ENCODE measurements at places on chromosomes 1 and 21.
A peak's percentile ranks its signal among the peaks of the same experiment; 100 is the strongest.

GRCh38 chr1:70319750-70320149 lies 34.8 kb downstream of the ANKRD13C start:
- DNase-seq: peak; percentile 16

DNA sequence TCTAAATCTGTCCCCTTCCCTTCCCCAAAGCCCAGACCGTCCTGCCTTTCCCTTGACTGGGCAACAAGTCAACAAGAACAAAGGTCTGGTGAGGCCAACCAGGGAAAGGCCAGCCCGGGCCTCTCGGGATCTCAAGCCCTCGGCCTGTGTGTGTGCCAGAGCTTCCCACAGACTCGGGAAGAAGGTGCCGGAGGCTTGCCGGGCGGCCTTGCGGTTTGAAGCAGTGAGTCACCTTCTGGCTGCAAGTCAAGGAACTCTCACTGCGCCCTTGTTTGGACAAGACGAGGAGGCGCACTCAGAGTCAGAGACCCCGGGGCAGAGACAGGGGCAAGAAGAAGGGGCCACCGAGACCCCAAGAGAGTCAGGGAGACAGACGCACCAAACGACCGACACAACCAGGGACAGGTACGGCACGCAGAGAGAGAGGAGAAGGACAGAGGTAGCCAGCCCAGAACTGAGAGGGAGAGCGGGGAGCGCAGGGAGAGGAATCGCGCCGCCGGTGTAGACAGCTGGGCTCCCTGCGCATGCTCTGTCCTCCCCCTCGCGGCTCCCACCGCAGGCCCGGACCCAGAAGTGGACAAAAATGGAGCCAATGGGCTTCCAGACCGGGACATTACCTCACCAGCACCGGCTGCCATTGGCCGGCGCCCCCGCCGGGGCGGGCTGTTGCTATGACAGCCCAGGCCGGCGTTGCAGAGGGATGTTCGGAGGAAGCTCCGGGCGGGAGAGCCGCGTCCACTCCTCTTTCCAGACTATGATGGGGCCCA lies 66.6 kb upstream of the LAPTM5 start:
- peak; percentile 97 for DNase-seq

DNA sequence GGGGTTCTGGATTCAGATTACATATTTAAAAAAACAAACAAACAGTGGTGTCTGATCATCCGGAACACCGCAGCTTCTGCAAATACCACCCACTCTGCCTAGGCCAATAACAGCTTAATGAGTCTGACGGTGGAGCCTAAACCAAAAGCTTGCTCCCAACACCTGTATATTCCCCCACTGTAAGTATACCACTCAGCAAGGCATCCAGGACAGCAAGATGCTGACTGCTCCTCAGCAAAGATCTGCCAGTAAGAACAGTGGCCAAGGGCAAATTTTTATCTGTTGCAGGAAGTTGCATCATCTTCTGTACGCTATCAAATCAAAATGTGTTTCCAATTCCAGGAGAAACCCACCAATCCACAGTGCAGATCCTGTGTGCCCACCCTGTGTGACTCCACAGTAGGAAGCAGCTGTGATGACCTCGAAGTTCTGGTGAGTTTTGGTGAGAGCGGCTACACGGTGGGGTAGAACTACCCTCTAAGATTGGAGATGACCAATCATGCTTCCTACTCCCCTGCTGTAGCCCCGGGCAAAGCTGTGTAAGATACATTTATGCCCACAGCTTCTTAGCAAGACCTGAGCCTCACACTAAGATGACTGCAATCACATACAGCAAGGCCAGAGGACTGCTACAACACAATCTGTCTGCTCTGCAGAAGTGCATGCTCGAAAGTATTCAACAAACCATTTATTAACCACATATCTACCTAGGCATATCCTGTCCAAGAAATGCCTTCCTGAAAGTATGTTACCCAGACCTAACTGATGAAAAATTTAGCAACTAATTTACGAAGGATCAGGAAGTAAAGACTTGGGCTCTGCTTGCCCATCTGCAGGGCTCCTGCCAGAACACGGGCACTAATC lies 30.5 kb downstream of the SIPA1L2 start:
- no peak for DNase-seq

- no peak for DNase-seq
These were observed 15.4 kb downstream of the GJA4 start for GRCh38 chr1:34808051-34808810.

GRCh38 chr1:58361134-58361533 lies 185.4 kb downstream of the OMA1 start:
- no peak for DNase-seq

- DNase-seq: no peak
These were observed 4.4 kb upstream of the ACTRT2 start for GRCh38 chr1:3016641-3017439.

GRCh38 chr1:7628273-7628672 lies 142.8 kb upstream of the VAMP3 start:
- no peak for DNase-seq

DNA sequence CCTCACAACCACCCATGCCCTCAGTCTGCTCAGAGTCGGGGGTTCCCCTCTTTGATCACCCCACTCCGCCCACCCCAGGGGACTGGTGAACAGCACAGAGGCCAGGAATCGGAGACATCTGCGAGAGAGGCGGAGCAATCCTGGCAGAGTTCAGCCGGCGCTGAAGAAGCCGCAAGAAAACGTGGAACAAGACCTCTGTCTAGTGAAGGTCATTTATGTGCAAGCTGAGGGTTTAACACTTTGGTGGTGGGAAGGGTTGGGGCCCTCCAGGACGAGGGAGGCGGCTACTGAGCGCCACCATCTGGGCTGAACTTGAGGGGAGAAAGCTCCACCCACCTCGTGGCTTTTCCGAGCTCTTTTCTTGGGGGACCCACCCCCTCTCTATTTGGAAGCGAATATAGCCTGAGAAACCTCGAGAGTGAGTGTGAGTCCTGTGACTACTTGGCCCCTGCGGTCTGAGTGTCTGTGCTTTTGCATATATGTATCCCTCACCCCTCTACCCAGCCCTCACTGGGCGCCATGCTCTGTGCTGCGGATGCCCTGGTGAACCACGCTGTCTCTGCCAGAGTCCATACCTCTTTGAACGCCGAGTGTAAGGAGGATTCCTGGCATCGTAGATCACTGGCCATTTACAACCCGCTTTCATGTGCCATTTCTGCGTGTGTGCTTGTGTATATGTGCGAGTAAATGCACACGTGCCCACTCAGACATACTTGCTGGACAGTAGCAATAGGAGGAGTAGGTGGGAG lies 1.2 kb upstream of the EPHA10 start:
- no peak for DNase-seq

GRCh38 chr1:164707868-164708331 lies 148.9 kb downstream of the PBX1 start:
- peak; percentile 78 for DNase-seq

DNA sequence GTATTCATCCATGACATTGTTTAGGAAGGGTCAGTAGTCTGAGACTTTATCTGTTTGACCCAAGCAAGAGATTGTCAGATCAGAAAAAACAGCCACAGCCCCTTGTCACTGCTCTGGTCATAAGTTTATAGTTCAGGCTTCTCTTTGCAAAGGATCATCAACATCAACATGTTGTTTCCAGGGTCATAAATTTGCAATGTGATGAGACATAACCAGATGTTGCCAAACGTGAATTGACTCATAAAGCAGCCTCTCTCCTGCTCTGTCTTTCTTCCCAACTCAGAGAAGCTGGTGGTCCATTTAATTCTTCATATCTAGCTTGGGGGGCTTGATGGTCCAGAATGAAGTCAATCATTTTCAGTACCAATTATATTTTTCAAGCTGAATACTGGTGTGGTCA lies 507.2 kb upstream of the PBX1 start:
- no peak for DNase-seq

- DNase-seq: no peak
These were observed 24.2 kb downstream of the IL23R start for GRCh38 chr1:67190410-67190809.

GRCh38 chr1:175887981-175888428 lies 144.6 kb upstream of the TNR start:
- DNase-seq: no peak

DNA sequence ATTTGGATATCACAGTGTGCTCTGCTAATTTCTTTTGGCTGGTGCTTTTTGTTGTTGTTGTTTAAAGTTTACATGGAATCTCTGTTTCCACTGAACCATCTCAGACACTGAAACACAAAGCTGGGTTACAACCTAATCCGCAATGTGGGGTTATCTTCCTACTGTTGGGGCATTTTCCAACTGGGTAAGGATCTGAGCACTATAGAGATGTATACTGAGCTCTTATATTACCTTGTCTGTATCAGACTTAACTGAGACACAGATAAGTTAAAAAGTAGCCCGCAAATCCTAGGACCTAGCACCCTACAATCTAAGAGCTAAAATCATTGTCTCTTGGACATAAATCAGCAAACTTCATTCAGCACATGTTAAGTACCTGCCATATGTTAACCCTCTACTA lies 169.2 kb downstream of the LTN1 start:
- no peak for DNase-seq

DNA sequence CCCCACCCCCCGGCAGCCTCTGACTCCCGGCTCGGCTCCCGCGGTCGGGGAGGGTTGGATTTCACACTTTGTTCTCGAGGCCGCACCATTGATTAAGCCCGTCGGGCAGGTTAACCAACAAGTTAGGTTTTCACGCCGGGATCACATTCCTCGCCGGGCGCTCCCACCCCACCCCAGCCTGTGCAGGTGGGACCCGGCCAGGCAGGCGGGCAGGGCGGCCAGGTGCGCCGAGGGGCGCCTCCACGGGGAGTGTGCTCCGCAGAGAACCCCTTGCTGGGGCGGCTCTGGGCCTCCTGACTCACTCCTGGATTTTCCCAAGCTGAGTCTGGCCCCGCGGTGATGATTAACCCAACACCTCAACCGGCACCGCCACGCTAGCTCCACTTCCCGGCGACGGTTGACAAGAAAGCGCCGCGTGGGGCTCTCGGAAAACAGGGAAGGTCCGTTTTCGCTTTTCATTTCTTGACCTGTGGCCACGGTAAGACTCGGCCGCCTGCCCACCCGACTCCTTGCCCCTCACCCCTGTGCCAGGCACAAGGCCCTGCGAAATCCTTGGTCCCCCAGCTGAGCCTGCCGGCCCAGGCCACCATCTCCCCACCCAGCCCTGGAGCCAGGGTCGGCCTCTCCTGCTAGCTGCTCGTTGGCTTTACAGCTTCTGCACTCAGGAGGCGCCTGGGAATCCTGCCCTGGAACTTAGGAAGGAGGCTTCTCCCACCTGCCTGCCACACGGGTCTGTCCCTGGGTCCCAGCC lies 8.8 kb upstream of the TTLL10 start:
- DNase-seq: no peak

GRCh38 chr1:3051270-3052268 lies 17.4 kb upstream of the PRDM16 start:
- no peak for DNase-seq

GRCh38 chr1:53628286-53628955 lies 110.5 kb downstream of the GLIS1 start:
- DNase-seq: no peak

- DNase-seq: peak; percentile 42
These were observed 234.5 kb upstream of the NEGR1 start for GRCh38 chr1:72516826-72517225.

DNA sequence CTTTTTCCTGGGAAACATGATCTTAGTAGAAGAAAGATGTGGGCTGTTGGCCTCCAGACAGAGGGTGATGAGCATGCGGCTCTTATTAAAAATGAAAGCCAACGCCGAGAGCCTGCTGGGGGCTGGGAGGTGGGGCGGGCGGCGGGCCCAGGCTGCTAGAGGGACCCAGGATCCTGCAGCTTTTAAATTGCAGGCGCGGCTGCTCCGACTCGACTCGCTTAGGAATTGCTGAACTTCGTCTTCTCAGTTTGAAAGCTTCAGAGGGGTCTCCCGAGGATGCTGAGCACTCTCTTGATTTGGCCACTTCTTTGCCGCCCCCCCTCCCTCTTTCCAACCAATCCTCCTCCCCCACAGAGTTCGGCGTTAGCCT lies 1.2 kb downstream of the AGPAT3 start:
- DNase-seq: peak; percentile 10

- no peak for DNase-seq
These were observed 12.6 kb upstream of the MNDA start for GRCh38 chr1:158818560-158818959.

DNA sequence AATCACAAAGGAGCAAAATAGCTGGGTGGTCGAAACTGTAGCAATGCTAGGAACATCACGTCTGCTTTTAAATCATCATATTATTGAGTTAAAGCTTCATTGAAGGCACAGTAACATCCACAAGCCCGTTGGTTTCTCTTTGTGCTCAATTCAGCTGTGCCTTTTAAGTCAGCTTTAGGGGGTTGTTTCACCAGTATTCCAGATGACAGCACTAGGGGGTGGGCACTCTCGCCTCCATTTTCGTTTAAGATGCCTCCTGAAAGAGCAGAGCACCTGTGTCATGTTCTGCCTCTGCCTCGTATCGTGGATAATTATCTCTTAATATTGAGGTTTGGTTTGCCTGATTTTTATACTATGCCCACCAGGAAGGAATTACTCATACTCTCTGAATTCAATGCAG lies 139.8 kb upstream of the PTBP2 start:
- no peak for DNase-seq

DNA sequence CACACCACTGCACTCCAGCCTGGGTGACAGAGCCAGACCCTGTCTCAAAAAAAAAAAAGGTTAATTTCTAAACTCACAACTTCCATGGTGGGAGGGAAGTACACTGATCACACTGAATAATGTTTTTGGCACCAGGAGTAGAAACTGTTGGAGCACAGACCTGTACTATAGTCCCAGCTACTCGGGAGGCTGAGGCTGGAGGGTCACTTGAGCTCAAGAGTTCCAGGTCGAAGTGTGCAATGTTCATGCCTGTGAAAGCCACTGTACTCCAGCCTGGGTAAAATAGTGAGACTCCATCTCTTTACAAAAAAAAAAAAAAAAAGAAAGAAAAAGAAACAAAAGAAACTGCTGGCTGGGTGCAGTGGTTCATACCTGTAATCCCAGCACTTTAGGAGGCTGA lies 35.3 kb downstream of the TMEM50B start:
- no peak for DNase-seq

DNA sequence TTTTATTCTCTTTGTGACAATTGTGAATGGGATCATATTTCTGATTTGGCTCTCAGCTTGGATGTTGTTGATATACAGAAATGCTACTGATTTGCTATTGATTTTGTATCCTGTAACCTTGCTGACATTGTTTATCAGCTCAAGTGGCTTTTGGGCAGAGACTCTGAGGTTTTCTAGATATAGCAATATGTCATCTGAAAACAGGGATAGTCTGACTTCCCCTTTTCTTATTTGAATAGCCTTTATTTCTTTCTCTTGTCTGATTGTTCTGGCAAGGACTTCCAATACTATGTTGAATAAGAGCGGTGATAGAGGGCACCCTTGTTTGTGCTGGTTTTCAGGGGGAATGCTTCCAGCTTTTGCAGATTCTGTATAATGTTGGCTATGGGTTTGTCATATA lies 150.8 kb downstream of the FASLG start:
- DNase-seq: no peak

DNA sequence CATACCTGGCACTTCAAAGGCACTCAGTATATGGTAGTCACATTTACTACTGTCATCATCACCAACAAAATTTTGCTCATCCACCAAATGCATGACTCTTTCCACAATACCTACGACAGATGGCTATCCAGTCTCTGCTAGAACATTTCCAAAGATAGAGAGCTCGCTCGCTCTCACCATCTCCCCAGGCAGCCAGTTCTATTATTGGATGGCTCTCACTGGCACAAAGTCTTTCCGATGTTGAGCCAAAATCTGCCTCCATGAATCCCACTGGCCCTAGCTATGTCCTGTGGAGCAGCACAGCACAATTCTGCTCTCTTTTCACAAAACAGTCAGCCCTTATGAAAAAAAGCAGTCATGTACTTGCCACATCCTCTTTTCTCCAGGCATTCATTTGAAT lies 102.1 kb downstream of the DAB1 start:
- DNase-seq: no peak
